Body of pancreas (tissue), 4 donors: ENCODE measurements at places on chromosomes 11 and 22.

DNA sequence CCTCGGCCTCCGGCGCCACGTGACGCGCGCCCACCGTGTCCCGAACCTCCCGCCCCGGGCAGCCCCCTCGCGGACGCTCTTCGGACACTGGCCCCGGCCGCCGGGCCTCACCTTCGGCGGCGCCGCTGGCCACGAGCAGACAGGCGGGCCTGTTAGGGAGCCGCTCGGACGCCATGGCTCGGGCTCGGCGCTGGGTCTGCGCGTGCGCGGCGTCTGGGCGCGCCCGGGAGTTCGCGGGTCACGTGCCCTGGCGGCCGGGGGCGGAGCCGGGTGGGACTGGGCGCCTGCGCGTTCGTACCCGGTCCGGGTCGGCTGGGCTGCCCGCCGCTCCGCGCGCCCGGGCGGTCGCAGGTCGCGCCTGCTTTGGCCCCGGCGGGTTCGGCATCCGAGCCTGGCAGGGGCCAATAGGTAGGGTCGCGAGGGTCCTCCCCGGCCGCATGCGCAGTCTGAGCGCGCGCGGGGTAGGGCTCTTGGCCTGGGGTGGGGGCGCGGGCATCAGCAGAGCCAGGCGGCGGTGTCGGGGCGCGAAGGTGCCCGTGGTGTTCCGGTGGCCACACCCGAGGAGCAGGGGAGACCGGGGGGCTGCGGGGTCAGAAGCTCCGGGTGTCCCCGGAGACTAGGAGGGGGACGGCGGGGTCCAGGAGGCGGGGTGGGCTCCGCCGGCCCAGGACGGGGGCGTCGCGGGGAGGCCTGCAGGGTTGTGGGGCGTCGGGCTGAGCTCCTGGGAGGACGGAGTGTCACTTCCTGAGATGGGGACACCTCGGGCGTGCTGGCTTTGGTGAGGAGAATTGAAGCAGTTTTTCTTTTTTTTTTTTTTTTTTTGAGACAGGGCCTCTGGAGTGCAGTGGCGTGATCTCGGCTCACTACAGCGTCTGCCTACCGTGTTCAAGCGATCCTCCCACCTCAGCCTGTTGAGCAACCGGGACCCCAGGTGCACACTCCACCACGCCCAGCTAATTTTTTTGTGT is at the start of gene GATD1:
TSS of gene GATD1 (minus strand) at position 200 of the 968 bp plus-strand sequence. CDS start at position 175, 25 bp downstream.
- DNase-seq = peak; percentile 94

GRCh38 chr11:116601814-116602636 is 170.8 kb downstream of the BUD13 start:
- no peak for DNase-seq

DNA sequence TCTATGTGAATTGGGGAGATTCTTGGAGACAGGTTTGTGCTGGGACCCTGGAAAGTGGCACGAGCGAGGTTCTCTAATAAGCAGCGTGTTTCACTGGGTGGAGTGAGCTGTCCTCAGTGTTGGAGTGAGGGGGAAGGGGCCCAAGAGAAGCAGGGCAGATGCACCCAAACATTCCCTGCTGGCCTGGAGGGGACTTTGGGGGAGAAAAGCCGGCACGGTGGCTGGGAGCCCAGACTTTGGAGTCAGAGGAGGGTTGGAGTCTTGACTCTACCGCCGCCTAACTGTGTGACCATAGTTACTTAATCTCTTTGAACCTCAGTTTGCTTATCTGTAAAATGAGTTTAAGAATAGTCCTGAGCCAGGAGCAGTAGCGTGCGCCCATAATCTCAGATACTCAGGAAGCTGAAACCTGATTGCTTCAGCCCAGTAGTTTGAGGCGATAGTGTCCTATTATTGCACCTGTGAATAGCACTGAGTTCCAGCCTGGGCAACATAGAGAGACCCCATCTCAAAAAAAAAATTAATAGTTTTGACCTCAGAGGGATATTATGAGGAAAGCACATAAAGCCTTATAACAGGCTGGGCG is 614 bp downstream of the NR1H3 start:
- DNase-seq = no peak

DNA sequence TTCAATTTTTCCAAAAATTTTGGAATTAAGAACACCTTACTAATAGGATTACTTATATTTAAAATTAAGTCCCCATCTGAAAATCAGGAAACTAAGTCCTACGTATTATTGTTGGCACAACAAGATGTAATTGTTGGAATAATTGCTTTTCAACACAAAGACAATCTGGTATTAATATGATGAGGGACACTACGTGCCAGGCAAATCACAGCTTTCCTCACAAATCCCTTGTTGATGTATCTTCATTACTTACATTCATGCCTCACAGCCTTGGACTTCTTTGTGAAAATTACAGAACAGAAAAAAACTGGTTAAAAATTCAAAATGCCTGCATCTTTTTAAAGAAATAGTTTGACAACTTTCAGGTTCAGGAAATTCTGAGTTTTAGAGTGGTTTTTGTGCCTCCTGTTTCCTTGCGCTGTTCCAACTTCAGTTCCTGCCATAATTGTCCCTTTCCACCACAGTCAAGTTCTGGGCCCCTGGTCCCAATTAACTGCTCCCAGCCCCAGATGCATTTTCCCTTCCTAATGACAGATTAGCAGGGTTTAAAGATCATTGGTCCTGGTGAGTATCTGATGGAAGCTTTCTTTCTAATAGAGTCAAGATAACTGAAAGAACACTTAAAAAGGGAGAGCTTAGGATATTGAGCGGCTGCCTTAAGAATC is 23.3 kb upstream of the CCDC34 start:
- no peak for DNase-seq

DNA sequence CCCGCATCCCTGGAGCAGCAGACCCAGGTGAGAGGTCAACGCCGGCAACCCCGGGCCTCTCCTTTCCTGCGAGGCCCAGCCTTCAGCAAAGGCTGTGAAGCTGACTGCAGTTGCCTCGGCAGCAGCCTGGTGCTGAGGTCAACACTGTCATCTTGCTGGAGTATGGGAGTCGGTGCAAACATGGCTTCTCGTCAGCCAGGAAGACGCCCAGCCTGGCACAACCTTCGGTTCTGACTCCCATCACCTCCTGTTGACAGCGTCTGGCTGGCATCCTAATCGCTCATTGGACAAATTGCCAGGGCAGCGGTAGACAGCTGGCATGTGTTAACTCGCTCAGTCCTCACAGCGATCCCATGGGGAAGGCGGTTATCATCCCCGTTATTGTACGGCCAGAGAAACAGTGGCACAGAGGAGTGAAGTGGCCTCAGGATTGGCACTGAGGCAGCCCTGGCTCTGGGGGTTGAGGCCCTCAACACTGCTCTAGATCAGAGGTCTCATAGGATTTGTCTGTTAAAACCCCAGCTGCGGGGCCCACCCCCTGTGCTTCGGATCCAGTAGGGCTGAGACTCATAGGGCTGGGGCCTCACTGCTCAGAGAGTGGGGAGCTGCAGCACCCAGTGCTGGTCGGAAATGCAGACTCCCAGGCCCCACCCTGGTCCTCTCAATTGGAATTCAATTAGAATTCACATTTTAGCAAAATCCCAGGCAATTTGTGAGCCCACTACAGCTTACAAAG is 39.3 kb upstream of the TP53I11 start:
- peak; percentile 89 for DNase-seq

DNA sequence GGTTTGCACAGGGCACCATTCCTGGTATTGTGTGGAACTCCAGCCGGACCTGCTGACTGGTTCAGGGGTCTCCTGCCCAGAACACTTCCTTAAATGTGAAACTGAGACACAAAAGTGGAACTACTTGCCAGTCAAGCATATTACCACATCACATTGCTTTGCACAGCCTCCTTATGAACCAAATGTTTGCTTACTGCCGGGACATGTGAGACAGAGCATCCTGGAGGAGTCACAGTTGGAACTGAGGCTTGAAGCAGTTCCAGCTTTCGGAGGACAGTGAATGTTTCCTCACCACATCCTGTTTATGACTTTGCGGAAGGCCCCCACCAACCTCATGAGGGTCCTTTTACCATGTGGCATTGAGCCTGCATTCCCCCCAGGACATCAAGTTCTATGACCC is 105.8 kb upstream of the ARHGAP42 start:
- no peak for DNase-seq

- no peak for DNase-seq
These were observed 488.1 kb downstream of the NTM start for GRCh38 chr11:131858505-131858904.

- no peak for DNase-seq
These were observed 76.4 kb upstream of the NNMT start for GRCh38 chr11:114219559-114220349.
